ENCODE measurements at places on chromosomes 13 and 19. TPM values are rescaled to one million over a fixed set of nuclear protein-coding genes. Genes with fewer than 3 reads are reported as not detected.

Gene CA11
- 12.6 TPM for total RNA-seq

- H3K4me3 ChIP-seq = no peak overlapping the region
- no peak for DNase-seq
- H3K27me3 ChIP-seq = no peaks in the 10 kb centered on the region
- H3K27ac ChIP-seq = no peak overlapping the region
- H3K36me3 ChIP-seq = no peaks in the 10 kb centered on the region
- peaks cover 8% of the 10 kb centered on the region for H3K4me1 ChIP-seq
Observed at GRCh38 chr13:30334663-30335386, 27.5 kb upstream of the KATNAL1 start.

DNA sequence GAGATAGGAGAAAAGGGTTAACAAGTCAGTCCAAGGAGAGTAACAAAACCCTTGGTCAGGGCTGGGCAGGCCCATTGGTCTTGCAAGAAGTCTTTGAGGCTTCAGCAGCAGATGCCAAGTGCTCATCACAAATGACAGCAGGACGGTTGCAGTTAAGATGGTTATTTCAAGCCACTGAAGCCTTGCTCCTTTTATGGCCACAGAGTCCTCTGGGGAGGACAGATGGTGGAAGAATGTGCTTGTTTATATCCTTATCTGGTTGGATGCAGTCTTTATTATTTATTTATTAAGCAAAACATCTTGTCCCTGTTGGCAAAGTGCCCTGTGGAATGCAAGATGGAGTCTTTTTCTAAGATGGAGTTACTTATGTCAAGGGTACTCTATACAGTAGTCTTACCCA lies 19.2 kb upstream of the ZNF331 start:
- DNase-seq = no peak
- no peaks in the 10 kb centered on the region for H3K27me3 ChIP-seq
- H3K4me1 ChIP-seq = peaks cover 8% of the 10 kb centered on the region

- no peaks in the 10 kb centered on the region for H3K27me3 ChIP-seq
- H3K4me3 ChIP-seq = no peak overlapping the region
- no peak overlapping the region for H3K27ac ChIP-seq
- no peaks in the 10 kb centered on the region for H3K4me1 ChIP-seq
- no peaks in the 10 kb centered on the region for H3K36me3 ChIP-seq
Observed at GRCh38 chr13:100710176-100710575, 35.6 kb upstream of the TMTC4 start.

All from Panc1 (cell line).